ENCODE measurements at places on chromosomes 7 and 10.
A peak's percentile ranks its signal among the peaks of the same experiment; 100 is the strongest.

GRCh38 chr7:8105449-8106095 is 137.0 kb downstream of the GLCCI1 start:
- H3K4me3 ChIP-seq = no peak overlapping the region
- H3K4me1 ChIP-seq = no peaks in the 10 kb centered on the region
- DNase-seq = no peak
- no peaks in the 10 kb centered on the region for H3K36me3 ChIP-seq
- H3K27me3 ChIP-seq = no peaks in the 10 kb centered on the region

DNA sequence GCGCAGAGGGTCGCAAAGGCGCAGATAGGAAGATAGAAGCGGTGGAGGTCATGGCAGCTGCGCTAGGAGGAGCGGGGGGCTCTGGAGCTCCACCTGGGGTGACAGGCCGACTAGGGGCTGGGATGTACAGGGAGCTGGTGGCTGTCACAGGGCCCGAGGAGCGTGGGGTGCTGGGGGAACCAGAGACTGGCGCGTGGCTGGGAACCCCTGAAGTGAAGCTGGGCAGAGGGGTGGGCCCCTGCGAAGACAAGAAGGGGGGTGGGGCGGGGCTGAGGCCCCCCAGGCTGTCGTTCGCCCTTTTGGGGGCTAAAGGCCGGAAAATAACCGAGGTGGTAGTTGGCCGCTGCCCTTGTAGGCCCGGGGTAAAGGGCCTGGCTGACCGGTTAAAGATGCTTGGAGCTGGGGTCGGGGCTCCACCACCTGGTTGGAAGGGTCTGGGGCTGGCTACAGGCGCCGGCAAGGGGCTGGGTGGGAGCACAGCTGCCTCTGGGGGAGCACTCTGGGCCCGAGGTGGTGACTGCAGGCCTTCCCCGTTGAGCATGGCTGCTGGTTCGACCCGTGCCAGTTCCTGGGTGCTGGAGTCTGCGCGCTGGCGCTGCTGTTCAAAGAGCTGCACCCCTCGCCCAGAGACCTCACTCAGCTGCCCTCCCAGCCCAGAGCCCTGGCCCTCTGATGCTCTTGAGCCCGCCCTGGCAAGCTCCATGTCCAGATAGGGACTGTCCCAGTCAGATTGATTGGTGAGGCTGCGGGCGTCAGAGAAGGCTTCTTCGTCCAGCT is 6.8 kb upstream of the MYOZ1 start:
- H3K4me1 ChIP-seq = peaks cover 15% of the 10 kb centered on the region
- peak overlapping the region; percentile 21 for H3K27ac ChIP-seq
- no peaks in the 10 kb centered on the region for H3K36me3 ChIP-seq
- H3K4me3 ChIP-seq = peak overlapping the region; percentile 64
- H3K27me3 ChIP-seq = no peaks in the 10 kb centered on the region
- no peak for DNase-seq

GRCh38 chr7:50826371-50827172 is 43.9 kb upstream of the GRB10 start:
- no peaks in the 10 kb centered on the region for H3K4me1 ChIP-seq
- H3K36me3 ChIP-seq = no peaks in the 10 kb centered on the region
- H3K27me3 ChIP-seq = peaks cover under 1% of the 10 kb centered on the region
- no peak overlapping the region for H3K27ac ChIP-seq

DNA sequence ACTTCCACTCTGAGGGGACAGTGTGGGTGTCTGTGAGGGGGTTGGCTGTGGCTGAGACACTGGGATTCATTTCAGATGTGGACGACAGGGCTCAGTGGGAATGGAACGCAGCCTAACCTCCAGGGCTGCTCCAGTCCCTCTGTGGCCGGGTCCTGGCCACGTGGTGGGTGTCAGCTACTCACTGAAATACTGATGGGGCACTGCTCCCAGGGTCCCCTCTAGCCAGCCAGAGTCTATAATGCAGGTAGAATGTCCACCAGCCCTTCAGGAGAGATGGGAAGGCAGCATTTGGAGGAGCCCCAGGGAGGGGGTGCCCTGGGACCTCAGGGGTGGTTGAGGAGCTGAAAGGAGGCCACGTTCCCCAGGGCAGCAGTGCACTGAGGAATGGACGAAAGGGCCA is 87.2 kb upstream of the LANCL2 start:
- no peak overlapping the region for H3K27ac ChIP-seq
- no peaks in the 10 kb centered on the region for H3K4me1 ChIP-seq
- no peaks in the 10 kb centered on the region for H3K36me3 ChIP-seq
- no peak for DNase-seq

- no peak overlapping the region for H3K27ac ChIP-seq
- DNase-seq = no peak
- no peaks in the 10 kb centered on the region for H3K4me1 ChIP-seq
Measured at GRCh38 chr7:208816-209215, 16.4 kb downstream of the FAM20C start.

DNA sequence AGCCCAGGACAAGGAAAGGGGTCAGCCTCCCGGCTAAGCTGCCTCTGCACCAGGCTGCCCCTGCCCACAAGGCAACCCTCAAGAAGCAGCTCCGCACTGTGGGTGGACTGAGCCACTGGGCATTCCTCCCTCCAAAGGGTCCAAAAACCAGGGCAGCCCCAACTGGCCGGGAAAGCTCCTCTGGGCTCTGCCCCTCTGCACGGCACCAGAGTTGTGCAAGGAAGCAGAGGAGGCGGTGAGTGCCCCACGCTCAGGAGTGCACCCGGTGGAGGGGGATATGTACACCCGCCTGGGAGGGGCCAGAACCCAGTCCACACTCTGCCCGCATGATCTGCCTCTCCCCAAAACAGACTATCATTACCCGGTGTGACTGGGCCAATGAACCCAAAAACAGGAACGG is 43.8 kb downstream of the PTPRN2 start:
- H3K4me1 ChIP-seq = no peaks in the 10 kb centered on the region
- no peak overlapping the region for H3K27ac ChIP-seq
- no peaks in the 10 kb centered on the region for H3K27me3 ChIP-seq
- H3K4me3 ChIP-seq = no peak overlapping the region
- no peak for DNase-seq

DNA sequence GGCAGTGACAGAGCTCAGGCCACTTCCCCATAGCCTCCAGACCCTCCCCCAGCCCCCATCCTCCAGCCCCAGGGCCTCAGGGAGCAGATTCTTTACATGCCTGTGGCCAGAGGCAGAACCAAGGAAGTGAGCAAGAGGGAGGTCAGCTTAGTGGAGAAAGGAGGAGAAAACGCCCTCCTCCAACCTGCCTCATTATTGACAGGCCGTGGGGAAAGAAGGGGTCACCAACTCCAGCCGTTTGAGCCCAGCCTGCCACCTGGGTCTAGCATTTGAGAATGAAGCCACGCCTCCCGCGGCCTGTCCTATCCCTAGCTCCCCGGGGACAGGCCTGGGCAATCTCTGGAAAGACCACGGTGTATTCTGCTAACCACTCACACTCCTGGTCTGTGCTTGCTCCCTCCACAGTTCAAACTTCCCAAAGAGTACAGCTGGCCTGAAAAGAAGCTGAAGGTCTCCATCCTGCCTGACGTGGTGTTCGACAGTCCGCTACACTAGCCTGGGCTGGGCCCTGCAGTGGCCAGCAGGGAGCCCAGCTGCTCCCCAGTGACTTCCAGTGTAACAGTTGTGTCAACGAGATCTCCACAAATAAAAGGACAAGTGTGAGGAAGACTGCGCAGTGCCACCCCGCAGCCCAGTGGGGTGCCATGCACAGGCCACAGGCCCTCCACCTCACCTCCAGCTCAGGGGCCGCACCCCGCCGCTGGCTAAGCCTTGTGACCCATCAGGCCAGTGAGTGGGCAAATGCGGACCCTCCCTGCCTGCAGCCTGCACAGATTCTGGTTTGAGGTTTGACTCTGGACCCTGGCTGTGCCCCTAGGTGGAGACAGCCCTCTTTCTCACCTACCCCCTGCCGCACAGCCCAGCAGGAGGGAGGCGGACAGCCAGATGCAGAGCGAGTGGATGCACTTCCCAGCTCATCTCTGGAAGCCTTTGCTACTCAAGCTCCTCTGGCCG is 14.3 kb upstream of the TRIM8 start:
- DNase-seq = no peak
- H3K4me1 ChIP-seq = peaks cover 72% of the 10 kb centered on the region
- no peak overlapping the region for H3K4me3 ChIP-seq
- peak overlapping the region; percentile 93 for H3K27ac ChIP-seq
- H3K27me3 ChIP-seq = no peaks in the 10 kb centered on the region

DNA sequence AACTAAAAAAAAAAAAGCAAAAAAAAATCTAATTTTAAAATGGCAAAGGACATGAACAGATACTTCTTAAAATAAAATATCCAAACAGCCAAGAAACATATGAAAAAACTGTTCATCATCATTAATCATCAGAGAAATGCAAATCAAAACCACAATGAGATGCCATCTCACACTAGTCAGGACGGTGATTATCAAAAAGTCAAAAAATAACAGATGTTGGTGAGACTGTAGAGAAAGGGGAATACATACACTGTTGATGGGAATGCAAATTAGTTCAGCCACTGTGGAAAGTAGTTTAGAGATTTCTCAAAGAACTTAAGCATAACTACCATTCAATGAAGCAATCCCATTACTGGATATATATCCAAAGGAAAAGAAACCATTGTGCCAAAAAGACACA is 30.2 kb downstream of the COBL start:
- H3K4me3 ChIP-seq = no peak overlapping the region
- no peak overlapping the region for H3K27ac ChIP-seq
- H3K36me3 ChIP-seq = no peaks in the 10 kb centered on the region
- peaks cover 29% of the 10 kb centered on the region for H3K4me1 ChIP-seq
- no peaks in the 10 kb centered on the region for H3K27me3 ChIP-seq

DNA sequence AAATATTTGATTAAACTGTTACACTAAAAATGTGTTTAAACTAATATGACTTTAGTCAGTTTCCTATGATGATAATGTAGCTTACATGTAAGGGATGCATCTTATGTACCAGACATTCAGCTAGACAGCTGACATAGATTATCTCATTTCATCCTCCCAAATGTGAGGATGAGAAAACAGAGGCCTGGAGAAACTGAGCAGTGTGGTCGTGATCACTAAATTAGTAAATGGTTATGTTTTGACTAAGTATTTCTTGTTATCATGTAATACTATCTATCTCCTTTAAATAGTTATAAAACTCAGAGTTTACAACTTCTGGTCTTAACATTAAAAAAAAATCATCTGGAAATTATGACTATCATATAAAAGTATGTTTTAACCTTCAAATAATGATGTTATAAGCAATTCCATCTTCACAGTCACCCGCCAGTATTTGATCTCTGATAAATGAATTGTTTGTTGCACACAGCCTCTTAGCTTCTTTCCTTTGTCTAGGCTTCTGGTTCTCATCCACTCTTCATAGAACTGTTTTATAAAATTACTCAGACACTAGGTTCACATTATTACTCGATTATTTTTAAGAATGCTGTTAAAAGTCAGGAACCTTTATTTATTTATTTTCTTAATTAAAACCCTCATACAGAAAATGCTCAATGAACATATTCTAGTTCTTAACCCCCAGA is 33.6 kb upstream of the HDAC9 start:
- no peaks in the 10 kb centered on the region for H3K4me1 ChIP-seq
- no peak overlapping the region for H3K27ac ChIP-seq
- H3K4me3 ChIP-seq = no peak overlapping the region
- H3K27me3 ChIP-seq = no peaks in the 10 kb centered on the region
- no peak for DNase-seq

GRCh38 chr10:91316486-91316885 is 93.7 kb upstream of the HECTD2 start:
- no peaks in the 10 kb centered on the region for H3K27me3 ChIP-seq
- H3K4me1 ChIP-seq = no peaks in the 10 kb centered on the region
- no peak overlapping the region for H3K27ac ChIP-seq
- H3K36me3 ChIP-seq = no peaks in the 10 kb centered on the region
- H3K4me3 ChIP-seq = no peak overlapping the region

DNA sequence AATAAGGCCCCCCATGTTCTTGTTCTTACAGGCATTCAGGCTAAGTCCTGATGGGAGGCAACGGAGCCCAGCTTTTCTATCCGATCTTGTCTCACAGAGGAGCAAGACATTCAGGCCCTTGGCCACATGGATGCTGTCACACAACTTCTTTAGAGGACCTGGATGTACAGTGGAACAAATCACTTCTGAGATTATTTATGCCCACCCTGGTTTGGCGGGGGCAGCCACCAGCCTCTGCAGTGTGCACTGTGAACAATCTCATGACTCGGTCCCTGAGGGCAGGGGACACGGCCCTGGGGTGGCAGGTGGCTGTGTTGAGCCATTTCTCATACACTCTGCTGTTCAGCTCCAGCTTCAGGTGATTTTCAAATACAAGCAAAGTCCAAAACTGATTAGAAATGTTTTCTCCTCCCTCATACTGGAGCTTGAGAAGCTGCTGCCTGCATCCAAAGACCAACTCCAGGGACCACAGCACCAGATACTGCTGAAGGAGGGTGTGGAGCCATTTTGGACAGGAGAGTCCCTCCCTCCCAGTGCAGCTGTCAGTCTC is 441.3 kb downstream of the GRID1 start:
- H3K27ac ChIP-seq = no peak overlapping the region
- no peak for DNase-seq
- no peaks in the 10 kb centered on the region for H3K36me3 ChIP-seq

DNA sequence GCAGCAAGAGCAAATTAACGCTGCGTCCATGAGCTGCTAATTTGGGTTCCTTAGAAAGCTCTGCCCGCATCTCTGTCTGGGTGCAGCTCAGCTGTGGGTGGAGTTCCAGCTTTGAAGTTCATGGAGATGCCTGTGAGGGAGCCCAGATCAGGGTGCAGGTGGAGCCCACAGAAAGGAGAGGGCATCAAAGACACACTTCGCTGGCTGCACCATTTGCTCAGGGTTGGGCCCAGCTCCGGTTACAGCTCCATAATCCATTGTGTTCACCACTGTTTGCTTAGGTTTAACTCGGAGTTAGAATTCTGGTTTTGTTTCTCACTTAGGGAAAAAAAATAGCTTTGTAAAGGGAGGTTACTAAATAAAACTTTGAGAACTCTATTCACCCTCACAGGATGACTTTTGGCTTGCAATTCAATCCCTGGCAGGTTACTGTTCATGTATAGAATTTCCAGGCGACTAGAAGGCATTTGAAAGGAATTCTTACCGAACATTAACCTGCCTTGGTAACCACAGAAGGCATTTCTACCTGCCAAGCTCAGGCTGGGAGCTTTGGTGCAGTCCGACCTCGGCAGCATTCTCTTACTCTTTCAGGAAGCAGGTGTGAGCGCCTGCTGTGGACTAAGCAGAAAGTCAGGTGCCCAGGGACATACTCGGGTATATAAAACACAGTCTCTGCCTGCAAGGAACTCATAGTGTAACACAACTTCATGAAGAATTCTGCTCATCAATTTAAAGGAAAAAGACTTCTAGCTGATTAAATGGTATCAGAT is 179.5 kb upstream of the RNF32 start:
- DNase-seq = no peak
- H3K36me3 ChIP-seq = no peaks in the 10 kb centered on the region
- H3K27me3 ChIP-seq = no peaks in the 10 kb centered on the region
- H3K27ac ChIP-seq = no peak overlapping the region
- H3K4me1 ChIP-seq = no peaks in the 10 kb centered on the region

DNA sequence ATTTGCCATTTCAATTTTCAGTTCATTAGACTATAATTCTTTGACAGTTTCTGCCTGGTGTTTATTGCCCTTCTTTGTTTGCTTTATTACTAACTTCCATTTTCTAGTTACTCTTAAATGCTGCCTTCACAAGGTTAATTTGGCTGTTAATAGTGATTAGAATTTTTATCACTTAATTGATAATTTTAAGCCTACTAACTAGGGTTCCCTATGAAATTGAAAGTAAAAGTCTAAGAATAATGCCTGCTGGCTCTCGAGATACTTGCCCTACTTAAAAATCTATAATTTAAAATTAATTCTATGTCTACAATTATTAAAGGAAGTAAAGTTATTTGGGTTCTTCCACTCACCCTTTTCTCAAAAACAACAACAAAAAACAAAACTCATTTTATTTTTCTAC is 65.3 kb downstream of the C1GALT1 start:
- H3K27me3 ChIP-seq = no peaks in the 10 kb centered on the region
- H3K36me3 ChIP-seq = no peaks in the 10 kb centered on the region
- no peaks in the 10 kb centered on the region for H3K4me1 ChIP-seq
